ENCODE measurements at places on chromosomes 2 and 18.

DNA sequence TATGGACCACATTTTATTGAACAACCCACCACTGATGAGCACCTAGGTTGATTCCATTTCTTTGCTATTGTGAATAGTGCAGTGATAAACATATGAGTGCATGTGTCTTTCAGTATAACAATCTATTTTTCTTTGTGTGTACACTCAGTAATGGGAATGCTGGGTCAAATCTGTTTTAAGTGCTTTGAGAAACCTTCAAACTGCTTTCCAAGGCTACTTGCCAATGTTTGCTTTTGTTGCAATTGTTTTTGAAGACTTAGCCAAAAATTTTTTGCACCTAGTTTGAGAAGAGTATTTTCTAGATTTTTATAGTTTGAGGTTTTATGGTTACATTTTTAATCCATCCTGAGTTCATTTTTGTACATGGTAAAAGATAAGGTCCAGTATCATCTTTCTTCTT lies 587.4 kb upstream of the SETBP1 start:
- no peak for DNase-seq

DNA sequence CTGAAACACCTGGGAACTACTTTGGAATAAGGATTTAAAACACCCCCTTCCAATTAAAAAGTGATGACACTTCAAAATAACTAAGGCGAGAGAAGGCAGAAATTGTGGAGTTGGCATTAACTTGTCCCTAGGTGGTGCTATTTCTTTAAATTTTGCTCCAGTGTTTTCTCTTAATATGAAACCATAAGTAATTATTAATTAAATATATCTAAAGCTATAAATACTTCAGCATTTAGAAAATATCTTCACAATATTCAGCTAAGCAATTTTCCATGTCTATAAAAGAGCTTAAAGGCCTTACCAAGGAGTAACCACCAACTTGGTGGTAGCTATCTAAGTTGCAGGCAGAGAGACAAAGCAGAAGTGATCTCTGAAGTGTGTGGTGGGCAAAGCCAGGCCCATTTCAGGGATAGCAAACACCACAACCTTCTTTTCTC lies 186.8 kb upstream of the PGAP1 start:
- DNase-seq: no peak

- no peak for DNase-seq
Measured at GRCh38 chr2:168156661-168157060, 90.7 kb downstream of the STK39 start.

GRCh38 chr2:169709331-169709730 lies 15.1 kb downstream of the PHOSPHO2 start:
- DNase-seq: no peak

DNA sequence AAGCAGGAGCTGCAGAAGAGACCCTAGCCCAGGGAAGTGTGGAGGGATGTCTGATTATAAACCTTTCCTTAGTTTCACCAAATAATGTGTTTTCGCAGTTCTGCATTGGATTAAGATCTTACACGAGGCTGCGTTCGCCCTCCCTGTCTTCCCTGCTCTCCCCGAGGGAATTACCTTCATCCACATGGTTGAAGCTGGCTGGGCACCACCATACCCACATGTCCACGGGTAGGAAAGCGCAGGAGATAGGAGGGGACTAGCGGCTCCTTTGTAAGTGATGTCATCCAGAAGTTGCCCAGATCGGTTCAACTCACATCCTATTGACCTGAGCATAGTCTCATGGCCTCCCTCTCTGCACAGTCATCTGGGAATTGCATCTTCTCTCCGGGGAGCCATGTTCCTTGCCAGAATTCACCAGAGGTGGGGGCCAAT lies 1.1 kb downstream of the TTL start:
- DNase-seq: no peak

- DNase-seq: no peak
Measured at GRCh38 chr2:197883354-197884032, 79.1 kb downstream of the PLCL1 start.

- DNase-seq: no peak
Measured at GRCh38 chr2:177666408-177666807, 273.8 kb downstream of the AGPS start.

DNA sequence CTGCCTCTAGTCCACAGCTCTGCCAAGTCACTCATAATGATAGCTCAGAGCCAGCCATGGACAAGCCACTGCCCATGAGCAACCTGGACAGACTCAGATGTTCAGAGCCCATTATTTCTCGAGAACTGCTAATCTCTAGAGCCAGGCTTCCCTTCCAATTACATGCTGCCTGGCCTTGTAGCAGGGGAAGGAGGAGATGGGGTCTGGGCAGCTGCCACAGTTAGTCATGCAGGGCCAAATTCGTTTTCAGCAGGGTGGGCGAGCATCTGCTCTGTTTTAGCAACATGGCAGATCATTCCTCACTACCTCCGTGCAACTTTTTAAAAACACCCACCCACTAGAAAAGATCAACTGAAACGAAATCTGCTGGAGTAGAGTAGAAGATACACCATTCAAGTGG lies 141.8 kb downstream of the MYO5B start:
- no peak for DNase-seq

DNA sequence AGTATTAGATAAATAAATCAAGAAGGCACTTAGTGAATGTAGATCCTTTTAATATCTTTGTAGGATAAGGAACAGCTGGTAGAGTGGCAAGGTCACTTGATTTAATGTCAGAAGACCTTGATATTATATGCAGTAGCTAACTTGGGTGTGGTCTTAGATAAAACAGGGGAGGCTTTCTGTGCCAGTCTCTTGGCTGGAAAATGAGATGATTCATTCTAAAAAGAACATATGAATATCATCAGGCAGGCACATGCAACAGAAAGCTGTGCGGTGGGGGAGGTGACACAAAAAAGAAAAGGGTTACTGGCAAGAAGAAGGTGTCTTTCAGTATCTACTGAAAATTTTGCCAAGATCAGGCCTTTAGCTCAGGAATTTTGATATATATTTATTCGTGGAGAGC lies 931.7 kb upstream of the CELF4 start:
- DNase-seq: no peak

- DNase-seq: no peak
Measured at GRCh38 chr18:49015886-49016647, 65.3 kb upstream of the SMAD7 start.

DNA sequence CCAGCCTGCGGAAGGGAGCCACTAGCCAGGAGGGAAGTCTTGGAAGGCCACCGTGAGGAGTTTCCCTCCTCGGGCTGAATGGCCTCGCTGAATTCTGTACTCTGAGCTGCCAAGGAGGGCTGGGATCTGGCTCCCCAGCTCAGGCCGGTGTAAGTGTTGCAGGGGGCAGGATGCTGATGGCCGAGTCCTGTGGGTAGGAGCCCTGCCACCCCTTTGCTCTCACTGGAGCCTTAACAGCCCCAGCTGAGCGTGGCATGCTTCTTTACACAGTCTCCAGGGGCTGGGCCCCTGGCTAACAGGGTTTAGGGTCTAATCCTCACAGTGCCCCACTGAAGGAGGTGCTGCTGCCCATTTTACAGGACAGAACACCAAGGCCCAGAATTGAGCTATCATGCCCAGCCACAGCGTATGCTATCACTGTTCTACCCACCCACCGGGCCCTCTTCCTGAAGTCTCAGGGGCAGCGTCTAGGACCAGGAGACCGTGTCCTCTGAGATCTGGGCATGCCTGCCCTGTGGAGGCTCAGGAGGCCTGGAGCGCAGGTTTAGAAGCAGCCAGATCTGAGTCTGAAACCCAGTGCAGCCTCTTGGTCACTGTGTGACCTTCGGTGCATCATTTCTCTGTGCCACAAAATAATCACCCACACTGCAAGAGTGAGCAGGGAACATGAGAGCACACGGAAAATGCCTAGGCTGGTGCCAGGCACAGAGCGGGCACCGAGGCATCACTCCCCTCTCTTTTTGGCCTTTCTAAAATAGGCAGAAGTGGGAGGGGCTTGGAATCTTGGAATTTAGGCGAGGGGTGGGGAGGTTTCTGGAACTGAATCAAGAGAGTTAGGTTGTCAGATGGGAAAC lies 42.9 kb downstream of the TMEM37 start:
- no peak for DNase-seq

Measured in stimulated activated CD4-positive, alpha-beta T cell treated with anti-CD3 and anti-CD28 coated beads, Interleukin-1b, Interleukin-23, amount 100 ng/mL, for 4 hours (primary cell).